Stimulated activated CD8-positive, alpha-beta memory T cell treated with anti-CD3 and anti-CD28 coated beads, Interleukin-15, amount 100 ng/mL, for 48 hours (primary cell): ENCODE measurements at places on chromosomes 12 and 14.

- DNase-seq, result no peak
Observed at GRCh38 chr14:32343926-32344430, 14.9 kb downstream of the AKAP6 start.

DNA sequence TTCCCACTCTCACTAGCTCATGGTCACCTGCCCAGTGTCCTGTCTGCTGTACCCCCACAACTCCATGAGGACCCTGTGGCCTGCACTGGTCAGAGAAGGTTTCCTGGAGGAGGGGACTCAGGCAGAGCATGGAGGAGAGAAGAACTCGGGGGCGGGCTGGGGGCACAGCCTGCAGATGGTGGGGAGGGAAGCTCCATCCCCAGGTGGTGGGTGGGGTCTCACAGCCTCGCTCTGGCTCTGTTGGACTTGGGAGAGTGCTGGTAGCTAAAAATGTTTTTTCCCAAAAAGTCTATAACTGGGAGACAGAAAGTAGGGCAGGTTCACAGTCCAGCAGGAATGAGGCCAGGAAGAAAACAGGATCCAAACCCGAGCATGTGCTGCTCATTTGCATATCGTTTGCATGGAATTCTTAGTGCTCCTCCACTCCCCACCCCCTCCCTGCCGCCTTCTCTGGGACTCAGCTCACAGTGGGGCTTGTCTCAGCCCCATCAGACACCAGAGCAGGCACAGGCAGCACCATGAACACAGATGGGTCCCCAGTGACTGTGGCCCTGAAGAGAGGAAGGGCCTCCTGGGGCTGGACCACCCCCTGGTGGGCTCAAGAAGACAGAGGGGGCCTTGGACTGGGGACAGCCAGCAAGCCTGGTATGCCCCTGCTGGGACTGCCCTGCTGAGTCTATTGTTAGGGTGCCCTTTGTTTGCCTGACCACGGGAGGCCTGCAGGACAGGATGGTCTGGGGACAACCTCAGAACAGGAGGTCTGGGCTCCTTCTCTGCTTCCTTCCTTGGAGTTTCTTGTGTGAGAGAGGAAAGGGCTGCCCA, 67.0 kb upstream of the SFSWAP start:
- no peak for DNase-seq

DNA sequence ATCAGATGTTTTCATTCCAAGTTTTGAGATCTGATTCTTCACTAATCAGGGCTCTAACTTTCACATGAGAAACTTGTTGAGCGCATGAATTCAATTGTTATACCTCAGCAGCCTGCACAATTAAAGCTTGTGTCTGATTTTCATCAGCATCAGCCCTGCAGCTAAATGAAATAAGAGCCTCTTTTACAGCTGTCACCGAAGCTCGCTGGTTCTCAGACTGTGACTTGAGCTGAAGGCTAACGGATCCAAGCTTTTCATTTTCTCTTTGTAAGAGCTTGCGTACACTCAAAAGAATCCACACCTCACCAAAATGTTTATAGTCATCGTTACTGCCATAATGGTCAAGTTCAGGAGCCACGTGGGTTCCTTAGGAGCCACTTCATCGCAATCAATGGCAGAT, 65.5 kb upstream of the BEGAIN start:
- DNase-seq, result no peak

GRCh38 chr14:69244946-69245345, 15.0 kb upstream of the GALNT16 start:
- no peak for DNase-seq

DNA sequence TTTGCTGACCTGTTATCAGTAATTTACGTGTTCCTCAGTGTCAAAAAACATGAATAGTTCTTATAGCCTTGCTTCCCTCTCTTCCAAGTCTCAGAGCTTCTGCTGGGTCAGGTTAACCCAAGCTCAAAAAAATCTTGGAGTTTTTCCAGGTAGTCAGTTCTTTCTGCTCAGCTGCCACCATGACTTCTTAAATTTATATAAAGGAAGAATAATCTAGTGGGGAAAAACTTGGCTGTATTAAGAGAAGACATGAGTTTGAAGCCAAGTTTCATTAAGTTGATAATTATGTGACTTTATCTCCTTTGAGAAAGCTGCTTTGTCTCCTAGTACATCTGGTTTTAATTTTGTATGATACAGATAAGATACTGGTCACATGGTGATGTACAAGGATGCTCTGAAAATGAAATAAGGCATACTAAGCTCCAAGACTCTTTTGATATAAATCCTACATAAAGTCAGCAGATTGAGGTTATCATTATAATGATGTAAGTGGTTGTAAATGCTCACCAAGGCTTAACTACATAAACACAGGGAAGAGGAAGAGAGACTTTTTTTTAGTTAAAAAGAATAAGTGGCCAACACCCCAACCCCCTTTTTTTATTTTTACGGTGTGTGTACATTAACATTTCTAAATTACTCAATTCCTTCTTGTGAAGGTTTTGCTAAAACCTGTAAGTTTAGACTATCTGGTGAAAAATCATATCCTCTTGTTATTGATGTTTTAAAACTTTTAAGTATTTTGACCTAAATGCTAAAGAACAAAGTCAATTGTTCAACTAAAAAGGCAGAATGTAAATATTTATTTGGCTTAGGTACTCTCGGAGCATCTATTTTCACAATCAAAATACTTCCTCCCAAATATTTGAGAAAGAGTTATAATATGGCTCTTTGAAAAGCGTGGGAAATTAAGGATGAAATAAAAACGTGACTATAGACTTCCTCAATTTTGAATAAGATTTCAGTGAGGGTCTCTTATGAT, 84.1 kb upstream of the SLC38A2 start:
- no peak for DNase-seq

DNA sequence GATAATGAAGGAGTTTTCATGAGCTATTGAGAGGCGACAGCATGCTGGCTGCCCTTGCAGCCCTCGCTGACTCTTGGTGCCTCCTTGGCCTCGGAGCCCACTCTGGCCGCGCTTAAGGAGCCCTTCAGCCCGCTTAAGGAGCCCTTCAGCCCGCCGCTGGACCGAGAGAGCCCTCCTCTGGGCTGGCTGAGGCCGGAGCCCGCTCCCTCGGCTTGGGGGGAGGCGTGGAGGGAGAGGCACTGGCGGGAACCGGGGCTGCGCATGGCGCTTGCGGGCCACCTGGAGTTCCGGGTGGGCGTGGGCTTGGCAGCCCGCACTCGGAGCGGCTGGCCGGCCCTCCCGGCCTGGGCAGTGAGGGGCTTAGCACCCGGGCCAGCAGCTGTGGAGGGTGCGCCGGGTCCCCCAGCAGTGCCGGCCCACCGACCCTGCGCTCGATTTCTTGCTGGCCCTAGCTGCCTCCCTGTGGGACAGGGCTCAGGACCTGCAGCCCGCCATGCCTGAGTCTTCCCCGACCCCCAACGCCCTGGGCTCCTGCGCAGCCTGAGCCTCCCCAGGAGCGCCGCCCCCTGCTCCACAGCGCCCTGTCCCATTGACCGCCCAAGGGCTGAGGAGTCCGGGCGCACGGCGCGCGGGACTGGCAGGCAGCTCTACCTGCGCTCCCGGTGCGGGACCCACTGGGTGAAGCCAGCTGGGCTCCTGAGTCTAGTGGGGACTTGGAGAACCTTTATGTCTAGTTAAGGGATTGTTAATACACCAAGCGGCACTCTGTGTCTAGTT, 20.1 kb upstream of the PAWR start:
- no peak for DNase-seq

GRCh38 chr14:20624495-20625070, 16.9 kb downstream of the OR6S1 start:
- DNase-seq, result no peak

DNA sequence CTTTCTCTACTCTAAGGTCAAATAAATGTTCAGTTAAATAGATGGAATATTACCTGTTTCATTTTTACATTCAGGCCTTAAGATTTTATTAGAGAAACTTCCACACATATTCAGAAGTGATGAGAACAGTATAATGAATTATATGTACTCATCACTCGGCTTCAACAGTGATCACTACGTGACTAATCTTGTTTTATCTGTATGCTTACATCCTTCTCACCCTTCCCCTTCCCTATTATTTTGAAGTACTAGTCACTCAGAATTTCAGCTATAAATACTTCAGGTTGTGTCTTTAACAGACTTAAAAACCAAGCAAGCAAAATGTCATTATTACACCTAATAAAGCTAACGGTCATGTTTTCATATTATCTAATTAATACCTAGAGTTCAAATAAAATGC, 34.9 kb downstream of the ETV6 start:
- DNase-seq, result no peak

- no peak for DNase-seq
Observed at GRCh38 chr14:100674897-100675619, 51.6 kb upstream of the DLK1 start.

GRCh38 chr14:64788706-64789105, 84.5 kb downstream of the PLEKHG3 start:
- no peak for DNase-seq

DNA sequence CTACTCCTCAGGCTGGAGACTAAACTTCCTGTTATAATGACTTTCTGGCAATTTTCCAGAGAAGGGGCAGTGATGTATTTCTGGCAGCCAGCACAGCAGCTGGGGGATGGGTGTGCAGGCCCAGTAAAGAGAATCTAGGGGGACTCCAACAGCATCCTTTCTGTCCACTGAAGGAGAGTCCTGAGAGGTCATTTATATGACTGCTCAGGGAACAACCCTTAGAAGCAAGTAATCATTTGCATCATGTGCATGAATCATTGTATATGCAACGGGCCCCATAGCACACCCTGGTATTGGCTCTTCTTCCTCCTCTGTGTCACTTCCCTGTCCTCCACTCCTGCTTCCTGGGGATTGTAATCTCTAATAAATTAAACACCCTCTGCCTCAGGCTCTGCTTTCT, 493.8 kb downstream of the RPS29 start:
- DNase-seq, result no peak

DNA sequence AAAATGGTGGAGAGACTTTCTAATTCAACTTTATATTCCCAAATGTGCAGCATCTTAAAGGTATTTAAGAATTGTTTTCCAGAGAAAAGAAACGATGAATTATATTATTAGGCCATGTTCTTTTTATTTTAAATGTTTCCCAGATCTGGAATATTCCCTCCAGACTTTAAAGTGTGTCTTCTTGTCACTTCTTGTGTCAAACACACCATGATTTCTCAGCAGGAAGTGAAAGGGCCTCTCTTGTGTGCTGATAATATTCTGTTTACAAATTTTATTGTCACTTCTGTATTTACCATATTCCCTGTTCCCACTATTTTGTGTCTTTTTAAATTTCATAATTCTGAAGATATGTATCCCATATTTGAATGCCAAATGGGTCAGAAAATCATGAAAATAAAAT, 455.0 kb upstream of the FLRT2 start:
- no peak for DNase-seq

DNA sequence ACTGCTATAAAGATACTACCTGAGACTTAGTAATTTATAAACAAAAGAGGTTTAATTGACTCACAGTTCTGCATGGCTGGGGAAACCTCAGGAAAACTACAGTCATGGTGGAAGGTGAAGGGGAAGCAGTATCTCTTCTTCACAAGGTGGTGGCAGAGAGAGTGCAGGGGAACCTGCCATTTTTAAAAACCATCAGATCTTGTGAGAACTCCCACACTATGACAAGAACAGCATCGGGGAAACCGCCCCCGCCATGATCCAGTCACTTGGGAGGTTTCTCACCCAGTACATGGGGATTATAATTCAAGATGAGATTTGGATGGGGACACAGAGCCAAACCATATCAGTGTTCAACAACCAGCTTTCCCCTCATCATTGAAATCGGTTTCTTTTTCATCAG, 49.9 kb downstream of the AEBP2 start:
- DNase-seq, result no peak

- DNase-seq, result no peak
Observed at GRCh38 chr12:67748743-67749040, 100.1 kb downstream of the DYRK2 start.

- DNase-seq, result no peak
Observed at GRCh38 chr12:63419154-63419553, 249.1 kb downstream of the DPY19L2 start.

- no peak for DNase-seq
Observed at GRCh38 chr12:115035535-115036107, 351.6 kb upstream of the TBX3 start.

DNA sequence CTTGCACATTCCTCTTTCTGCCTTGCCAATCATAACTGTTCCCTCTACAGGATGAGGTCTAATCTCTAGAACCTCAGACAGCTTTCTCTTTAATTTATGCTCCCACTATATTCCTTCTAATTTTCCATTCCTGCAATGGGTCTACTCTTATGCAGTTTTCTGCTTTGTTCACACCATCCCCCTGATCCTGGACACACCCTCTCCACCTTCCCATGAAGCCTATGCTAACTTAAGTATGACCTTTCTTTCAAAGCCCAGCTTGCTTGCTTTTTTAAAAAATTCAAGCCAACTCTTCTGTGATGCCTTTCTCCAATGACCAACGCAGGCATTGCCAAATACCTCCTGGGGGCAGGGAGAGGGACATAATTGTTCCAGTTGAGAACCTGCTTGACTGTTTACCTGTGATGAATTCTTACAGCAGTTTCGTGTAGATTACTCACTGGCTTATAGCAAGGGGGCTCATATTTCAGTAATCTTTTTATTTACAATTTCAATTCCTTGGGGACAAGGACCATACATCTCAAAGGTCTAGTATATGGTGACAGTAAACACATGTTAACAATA, 7.8 kb downstream of the SLC38A1 start:
- no peak for DNase-seq

GRCh38 chr12:89883630-89884389, 175.2 kb upstream of the ATP2B1 start:
- no peak for DNase-seq

GRCh38 chr14:89473989-89474388, 57.0 kb upstream of the FOXN3 start:
- no peak for DNase-seq

- DNase-seq, result no peak
Observed at GRCh38 chr12:86551146-86551571, 295.0 kb upstream of the MGAT4C start.

- DNase-seq, result no peak
Observed at GRCh38 chr12:130608132-130608531, 108.0 kb downstream of the RIMBP2 start.

DNA sequence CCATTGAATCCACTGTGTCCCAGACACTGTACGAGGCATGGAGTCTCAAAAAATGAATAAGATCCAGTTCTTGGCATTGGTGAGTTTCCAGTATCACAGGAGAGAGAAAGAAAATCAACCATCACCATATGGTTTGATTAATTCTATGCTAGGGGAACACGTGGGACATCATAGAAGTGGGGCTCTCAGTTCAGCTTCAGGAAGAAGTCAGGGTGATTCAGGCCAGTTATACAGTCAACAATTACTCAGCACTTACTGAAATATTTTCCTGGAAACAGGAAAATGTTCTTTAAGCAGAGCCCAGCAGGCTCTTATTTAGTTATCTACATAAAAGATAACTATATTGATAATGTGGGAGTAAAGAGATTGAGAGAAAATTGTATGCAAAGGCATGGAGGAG, 407.2 kb downstream of the NOVA1 start:
- no peak for DNase-seq

DNA sequence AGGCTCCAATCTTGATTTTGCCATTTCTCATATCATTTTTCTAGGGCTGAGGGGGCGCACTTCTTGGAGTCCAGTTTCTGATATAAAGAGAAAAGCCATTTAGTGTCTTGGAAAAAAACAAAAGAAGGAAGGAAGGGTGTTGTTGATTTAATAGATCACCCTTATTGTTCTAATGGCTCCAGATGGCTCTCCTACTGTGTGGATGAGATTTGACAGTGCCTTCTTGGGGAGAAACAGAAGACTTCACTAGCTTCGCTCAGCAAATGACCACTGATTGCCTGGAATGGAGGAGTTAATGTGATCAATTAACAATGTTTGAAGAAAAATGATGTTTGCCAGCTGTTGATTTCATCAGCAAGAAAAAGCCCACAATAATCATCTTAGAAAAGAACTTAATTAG, 216.2 kb downstream of the APAF1 start:
- DNase-seq, result no peak
